H1 (cell line): ENCODE measurements at places on chromosomes 3 and 15. TPM values are rescaled to one million over a fixed set of nuclear protein-coding genes. Genes with fewer than 3 reads are reported as not detected.

The SI gene
- polyA plus RNA-seq, result not detected in 2 replicates

The THBS1 gene
- 10.3 and 21.7 TPM in 2 replicates for polyA plus RNA-seq

The PLCL2 gene
- polyA plus RNA-seq, result 3.1 and 3.5 TPM in 2 replicates

The DUOXA2 gene
- polyA plus RNA-seq, result 0.05 TPM in 1 of 2 replicates, not detected in the other

The CAPN7 gene
- polyA plus RNA-seq, result 5.3 and 6.1 TPM in 2 replicates

The STAC gene
- polyA plus RNA-seq, result 8.0 and 8.9 TPM in 2 replicates

The DNAJA4 gene
- polyA plus RNA-seq, result 5.1 and 6.2 TPM in 2 replicates

The GREM1 gene
- 0.12 and 0.33 TPM in 2 replicates for polyA plus RNA-seq

The IGSF11 gene
- polyA plus RNA-seq, result 3.8 and 4.1 TPM in 2 replicates

The LYZL4 gene
- not detected in 2 replicates for polyA plus RNA-seq

The RHOV gene
- polyA plus RNA-seq, result 1.5 and 2.2 TPM in 2 replicates

The FMN1 gene
- polyA plus RNA-seq, result 0.24 and 0.27 TPM in 2 replicates

DNA sequence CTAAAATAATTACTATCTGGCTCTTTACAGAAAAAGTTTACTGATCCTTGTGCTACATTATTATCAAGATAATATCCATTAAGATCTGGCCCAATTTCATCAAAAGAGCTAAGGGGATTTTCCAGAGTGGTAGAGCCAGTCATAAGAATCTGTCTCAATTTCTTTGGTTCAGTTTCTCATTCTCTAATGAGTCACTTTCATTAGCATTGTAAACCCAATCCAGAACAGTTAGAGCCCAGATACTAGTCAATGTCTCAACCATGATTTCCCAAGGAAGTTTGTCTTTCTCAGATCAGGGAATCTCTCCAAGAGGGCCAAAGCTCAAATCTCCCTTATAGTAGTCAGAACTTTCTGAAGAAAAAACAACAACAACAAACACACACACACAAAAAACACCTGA, 131.1 kb upstream of the PPP2R3A start:
- no peak for DNase-seq

DNA sequence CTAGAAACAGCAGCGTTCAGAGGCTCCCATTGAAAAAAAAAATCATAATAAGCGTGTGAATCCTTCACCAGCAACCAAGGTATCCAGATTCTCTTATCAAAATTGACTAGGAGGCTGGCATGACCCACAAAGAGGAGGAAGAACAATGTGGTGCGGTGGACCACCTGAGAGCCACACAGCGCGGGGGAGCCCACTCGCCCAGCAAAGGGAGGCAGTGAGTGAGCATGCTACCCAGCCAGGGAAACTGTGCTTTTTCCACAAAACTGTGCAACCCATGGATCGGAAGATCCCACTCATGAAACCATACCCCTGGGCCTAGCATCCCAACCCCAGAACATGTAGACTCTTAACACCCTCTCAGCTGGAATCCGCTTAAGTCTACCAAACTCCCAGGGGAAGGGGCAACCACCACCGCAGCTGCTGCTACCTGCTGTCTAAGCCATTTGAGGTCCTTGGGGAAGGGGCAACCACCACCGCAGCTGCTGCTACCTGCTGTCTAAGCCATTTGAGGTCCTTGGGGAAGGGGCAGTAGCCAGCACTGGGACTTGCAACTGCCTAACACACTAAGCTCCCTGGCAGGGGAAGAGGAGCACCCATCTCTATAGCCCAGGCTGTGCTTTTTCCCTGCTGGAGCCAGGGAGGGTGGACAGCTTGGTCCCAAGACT, 102.8 kb upstream of the CLDN18 start:
- DNase-seq, result no peak

GRCh38 chr3:49462222-49462621, 7.8 kb upstream of the DAG1 start:
- no peak for DNase-seq

DNA sequence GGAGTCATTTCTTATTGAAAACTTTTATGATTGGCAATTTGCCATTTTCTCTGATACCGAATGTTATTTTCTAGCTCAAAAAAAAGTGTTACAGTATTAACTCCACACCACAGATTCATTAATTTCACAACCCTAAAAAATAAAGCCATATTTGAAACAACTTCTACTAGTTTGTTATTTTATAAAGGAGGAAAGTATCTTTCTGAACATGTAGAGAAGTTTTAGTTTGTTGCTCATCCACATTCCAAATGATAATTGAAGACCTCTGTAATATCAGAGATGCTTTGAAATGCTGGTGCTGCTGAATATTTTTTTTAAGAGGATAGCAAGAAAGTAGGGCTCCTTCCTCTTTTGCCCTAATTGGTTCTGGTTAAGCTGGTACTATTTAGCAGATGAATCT, 1.9 kb downstream of the VGLL3 start:
- DNase-seq, result no peak

DNA sequence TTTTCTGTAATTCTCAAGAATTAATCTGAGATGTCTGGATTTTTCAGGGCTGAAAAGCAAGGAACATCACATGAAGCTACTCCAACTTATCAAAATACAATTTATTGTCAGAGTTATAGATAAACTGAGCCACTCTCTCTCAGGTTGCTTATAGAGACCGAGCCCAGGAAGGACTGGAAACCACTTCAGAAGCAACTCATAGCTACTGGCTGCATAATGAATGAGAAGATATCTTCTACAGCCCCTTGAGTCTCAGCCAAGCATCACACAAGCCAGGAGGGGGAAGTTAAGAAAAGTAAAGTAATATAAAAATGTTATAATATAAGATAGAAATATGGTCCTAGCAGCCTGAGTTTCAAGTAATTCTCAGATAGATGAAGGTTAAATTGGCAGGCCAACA, 186.0 kb downstream of the TNIK start:
- no peak for DNase-seq

- DNase-seq, result peak; percentile 98
Measured at GRCh38 chr15:90994417-90995311, at the start of gene PRC1. PRC1 (minus strand) TSS chr15:90994535; CDS start chr15:90994417, 118 bp downstream.

DNA sequence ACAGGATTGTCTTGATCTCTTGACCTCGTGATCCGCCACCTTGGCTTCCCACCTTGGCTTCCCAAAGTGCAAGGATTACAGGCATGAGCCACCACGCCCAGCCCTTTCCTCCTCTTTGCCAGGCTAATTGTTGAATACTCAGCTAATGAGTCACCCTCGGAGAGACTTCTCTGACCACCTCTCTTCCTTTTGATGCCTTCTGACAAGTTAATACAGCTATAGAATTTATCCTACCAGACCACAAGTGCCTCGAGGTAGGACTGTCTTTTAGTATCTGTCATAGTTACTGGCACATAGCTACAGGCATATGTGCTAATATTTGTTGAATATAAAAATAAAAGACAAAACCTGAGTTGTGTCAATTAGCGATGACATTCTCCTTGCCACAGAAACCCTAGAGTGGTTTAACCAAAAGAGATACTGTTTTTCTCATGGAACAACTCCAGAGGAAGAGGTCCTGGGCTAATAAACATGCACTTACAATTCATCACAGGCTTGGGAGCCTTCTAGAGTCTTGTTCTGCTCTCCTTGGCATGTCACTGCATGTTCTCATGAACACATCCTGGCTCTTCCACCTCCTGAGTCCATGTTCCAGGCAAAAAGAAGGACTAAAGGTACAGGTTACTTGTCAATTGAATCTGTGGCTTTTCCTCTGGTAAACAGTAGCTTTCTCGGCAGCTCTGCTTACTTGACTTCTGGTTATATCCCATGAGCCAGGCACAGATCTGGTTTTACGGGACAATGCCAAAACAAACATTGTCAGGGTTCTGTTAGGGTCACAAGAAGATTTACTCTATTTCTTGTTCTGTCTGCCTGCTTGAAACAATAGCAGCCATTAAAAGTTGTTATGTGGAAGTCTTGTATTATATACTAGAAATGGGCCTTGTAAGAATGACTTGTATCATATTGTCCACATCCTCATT, 332.3 kb downstream of the THSD4 start:
- no peak for DNase-seq

GRCh38 chr3:42655980-42656679, 2.6 kb downstream of the ZBTB47 start:
- peak; percentile 45 for DNase-seq

DNA sequence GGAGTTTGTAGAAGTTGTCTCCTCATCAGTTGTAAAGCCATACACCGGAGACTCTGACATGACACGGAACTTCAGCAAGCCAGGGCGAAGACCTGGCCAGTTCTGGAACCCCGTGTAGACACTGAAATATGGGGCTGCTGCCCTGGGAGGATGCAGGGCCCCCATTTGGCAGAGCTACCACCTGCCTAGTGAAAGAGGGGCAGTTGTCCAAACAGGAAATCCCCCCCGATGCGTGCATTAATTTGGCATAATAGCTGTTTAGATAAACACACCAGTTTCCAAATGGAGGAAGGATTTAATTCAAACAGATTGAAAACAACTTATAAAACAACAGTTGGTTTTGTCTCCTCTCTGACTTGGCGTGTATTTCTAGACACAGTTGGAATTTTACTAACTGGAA, 357.2 kb downstream of the GABRG3 start:
- DNase-seq, result no peak

GRCh38 chr15:76282465-76282864, 28.8 kb downstream of the ETFA start:
- no peak for DNase-seq

- no peak for DNase-seq
Measured at GRCh38 chr3:8069471-8069870, 432.2 kb upstream of the LMCD1 start.

DNA sequence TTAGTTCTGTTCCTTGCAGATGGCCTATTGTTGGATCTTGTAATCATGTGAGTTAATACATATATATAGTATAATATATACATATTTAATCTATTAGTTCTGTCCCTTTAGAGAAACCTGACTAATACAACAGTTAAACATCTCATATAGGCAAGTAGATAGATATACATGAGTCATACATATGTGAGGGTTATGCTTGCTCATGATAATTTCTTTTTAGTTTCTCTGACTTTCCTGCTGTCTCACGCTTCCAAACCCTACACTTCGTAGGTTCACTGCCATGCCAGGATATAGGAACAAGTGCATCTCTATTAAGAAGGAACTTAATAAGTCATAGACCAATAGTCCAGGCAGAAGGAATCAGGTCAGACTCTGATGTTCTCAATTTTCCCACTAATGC, 16.8 kb upstream of the CLDN16 start:
- no peak for DNase-seq

DNA sequence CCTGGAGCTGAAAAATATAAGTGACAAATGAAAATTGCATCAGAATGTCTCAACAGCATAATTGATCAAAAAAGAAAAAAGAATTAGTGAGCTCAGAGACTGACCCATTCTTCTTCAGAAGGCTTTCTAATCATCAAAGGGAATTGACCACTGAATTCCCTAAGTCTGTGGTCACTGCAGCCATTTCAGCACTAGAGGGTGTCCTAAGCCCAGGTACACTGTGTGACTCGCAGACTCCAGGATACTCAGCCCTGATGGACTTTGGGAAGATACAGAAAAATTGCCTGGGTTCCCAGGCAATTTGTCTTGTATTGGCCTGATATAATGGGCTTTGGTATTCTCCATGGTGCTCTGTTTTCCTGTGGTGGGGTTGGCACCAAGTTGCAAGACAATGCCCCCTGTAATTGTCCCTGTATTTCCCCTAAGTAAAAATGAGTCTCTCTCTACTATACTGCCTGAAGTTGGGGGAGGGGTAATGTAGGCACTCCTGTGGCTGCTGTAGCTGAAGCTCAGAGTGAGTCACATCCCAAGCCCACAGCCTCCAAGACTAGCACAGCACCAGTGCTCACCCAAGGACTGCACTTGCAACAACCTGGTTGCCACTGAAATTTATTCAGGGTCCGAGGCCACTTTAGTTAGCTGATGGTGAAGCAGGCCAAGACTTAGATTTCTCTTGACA, 256.0 kb upstream of the STAC start:
- peak; percentile 41 for DNase-seq

DNA sequence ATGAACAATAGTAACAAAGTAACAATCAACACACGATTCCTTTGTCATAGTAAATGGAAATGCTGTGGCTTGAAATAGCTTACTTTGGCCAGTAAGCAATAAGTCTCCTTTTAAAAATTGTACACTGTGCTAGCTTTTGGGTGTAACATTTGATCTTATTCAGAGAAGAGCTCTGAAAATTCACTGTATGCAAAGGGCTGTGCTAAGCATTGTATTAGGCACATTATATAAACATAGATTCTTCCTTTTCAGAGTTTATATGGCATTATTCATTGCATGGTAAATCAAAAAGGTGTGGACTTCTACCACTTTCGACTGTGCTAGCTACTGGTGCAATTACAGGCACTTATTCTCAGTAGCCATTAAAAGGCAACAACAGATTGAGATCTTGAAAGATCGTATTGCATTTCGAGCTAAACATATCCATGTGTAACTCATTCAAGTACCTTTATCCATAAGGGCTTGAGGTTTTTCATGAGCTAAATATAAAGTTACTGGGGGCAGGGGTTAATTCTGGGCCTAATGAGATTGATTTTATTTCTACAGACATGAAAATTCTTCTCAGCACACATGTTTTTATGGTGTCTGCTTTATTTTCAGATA, 246.8 kb downstream of the NR1D2 start:
- no peak for DNase-seq

- no peak for DNase-seq
Measured at GRCh38 chr15:73485372-73485771, 42.4 kb downstream of the REC114 start.

GRCh38 chr3:78729946-78730345, 1037.9 kb downstream of the ROBO1 start:
- no peak for DNase-seq

- DNase-seq, result no peak
Measured at GRCh38 chr3:136979204-136979603, 21.4 kb downstream of the IL20RB start.

GRCh38 chr3:133230195-133230594, 169.7 kb upstream of the BFSP2 start:
- DNase-seq, result no peak

- DNase-seq, result no peak
Measured at GRCh38 chr3:171028779-171029232, 2.3 kb upstream of the SLC2A2 start.

- no peak for DNase-seq
Measured at GRCh38 chr15:90845201-90845949, 23.0 kb upstream of the FURIN start.

- peak; percentile 16 for DNase-seq
Measured at GRCh38 chr15:81339321-81339720, 15.4 kb upstream of the STARD5 start.

GRCh38 chr15:101803209-101803608, at the start of gene OR4F6:
OR4F6 (plus strand) TSS chr15:101803509; CDS start chr15:101805720, 2,211 bp downstream.
- no peak for DNase-seq
